ENCODE measurements at places on chromosomes 5 and 9. TPM values are rescaled to one million over a fixed set of nuclear protein-coding genes. Genes with fewer than 3 reads are reported as not detected.

Gene BARHL1
- total RNA-seq = not detected

Gene GTF3C5
- total RNA-seq = 47.3 TPM

Gene INSL4
- total RNA-seq = not detected

Gene MEIKIN
- not detected for total RNA-seq

Gene GMCL2
- total RNA-seq = not detected

Gene ANKRD34B
- not detected for total RNA-seq

Gene FAM81B
- 13.7 TPM for total RNA-seq

Gene REEP2
- total RNA-seq = 0.98 TPM

Gene SNCB
- total RNA-seq = not detected
